ENCODE measurements at places on chromosomes 4 and X.

GRCh38 chrX:10397349-10397748 is 223.0 kb downstream of the MID1 start:
- DNase-seq, result no peak

- DNase-seq, result no peak
Observed at GRCh38 chr4:122715221-122715620, 17.3 kb upstream of the BBS12 start.

DNA sequence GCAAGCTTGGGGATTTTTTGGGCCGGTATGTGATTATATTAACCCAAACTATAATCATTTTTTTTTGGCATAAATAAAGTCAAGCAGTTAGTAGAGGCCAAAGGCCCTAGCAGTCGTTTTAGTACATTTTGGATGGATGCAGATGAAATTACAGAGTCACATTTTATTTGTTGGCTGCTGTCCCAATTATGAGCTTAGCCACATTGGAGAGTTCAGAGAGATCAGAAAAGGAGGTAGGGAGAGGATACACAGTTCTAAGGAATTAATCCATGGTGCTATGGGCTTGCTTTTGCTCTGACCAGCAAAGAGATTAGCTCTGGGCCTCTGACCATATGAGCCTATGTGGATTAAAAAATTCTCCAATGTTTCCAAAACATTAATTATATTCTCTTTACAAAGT is 395.1 kb downstream of the RAPGEF2 start:
- no peak for DNase-seq

DNA sequence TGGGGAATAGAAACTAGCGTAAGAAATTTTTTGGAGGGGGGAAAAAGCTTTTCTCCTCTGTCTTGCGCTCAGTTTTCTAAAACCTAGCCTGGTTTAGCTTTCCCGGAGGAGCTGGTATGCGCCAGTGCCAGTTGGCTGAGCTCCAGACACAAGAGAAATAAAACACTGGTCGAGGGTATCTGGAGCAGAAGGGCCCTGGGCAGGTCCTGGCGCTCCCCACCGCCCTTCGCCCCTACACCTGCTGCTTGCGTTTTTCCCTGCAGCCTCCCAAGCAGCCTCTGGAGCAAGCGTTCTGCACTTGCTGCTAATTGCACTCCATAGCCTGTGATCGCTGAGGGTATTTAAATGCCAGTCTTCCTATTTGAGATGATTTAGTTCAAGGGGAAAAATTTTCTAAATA is 816 bp downstream of the EREG start:
- DNase-seq, result no peak

DNA sequence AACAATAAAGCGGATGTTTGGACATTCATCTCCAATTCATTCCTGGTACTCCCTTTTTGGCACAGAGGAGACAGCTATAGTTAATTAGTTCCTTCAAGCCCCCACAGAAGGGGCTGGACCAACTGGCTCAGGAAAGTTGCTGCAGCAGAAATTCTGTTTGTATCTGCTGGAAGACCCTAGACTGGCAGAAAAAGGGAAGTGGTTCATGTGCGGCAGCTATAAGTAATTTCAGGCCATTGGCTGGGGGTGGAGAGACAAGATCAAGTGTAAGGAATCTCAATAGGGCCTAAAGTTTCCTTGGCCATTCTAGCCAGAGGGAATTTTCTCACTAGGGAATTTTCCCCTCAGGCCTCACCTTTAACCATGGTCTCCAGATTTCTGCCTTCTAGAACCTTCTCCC is 89.9 kb upstream of the DHX15 start:
- no peak for DNase-seq

GRCh38 chr4:110085131-110085530 is 113.3 kb downstream of the ELOVL6 start:
- peak; percentile 22 for DNase-seq

GRCh38 chrX:105697984-105698781 is 124.2 kb upstream of the NRK start:
- DNase-seq, result peak; percentile 51

DNA sequence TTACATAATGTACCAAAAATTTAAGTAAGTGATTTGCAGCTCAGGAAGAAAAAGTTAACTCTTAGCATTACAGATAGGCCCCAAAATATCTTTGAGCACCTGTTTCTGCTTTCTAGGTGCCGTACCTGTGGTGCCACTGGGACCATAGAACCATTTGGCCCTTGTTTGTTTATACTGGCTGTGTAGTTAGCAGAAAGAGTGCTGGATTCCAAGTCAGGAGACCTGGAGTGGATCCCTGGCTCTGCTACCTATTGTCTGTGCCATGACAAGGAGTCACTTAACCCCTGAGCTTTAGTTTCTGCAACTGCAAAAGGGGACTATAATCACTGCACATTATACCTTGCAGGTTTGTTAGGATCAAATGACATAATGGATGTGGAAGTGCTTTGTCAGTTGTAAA is 137.8 kb upstream of the GPR101 start:
- no peak for DNase-seq

- DNase-seq, result no peak
Observed at GRCh38 chr4:8210616-8211015, 11.5 kb downstream of the SH3TC1 start.

GRCh38 chr4:121189326-121190215 is 25.4 kb upstream of the TNIP3 start:
- no peak for DNase-seq

DNA sequence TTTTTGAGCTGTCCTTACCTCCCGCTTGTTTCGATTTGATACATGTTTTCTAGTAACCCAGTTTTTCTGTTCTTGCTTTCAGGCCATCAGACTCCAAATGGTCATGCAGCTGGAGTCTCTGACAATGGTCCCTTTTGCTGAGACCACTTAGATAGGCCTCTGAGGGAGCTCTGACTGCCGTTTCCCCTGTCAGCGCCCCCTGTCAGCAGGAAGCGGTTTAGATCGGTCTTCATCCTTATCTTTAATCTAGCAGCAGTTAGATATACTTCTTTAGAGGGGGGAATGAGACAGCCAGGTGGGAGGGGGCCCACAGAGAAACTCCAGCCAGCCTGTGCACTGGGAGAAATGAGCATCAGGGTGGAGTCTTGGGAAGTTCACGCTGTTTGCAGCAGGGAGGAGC is 457.9 kb downstream of the GPAT3 start:
- DNase-seq, result no peak

DNA sequence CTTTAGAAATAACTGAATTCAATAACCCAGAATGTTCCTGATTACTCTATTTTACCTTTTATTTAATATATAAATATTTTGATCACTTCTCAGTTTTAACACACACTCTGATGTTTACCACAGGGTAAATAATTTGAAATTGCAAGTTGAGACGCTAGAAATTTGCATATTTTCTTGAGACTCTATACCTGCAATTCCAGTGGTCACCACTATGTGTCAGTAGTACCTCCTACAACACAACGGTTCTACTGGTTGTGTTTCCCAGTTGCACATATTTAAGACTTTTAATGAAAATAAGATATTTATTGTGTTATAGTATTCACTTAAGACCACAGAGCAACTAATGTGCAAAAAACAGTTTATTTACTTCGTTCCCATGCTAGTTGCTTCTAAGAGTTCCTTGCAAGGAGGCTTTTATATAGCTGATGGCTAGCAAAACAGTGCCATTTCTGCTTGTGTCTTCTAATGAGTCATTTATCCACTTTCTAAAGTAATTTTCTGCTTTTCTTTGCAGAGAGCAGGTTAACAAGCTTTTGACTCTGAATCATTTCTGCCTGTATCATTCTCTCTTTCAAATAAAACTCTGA is 98.9 kb upstream of the PDLIM3 start:
- DNase-seq, result peak; percentile 17

- no peak for DNase-seq
Observed at GRCh38 chrX:38841750-38842149, 40.5 kb downstream of the MID1IP1 start.

DNA sequence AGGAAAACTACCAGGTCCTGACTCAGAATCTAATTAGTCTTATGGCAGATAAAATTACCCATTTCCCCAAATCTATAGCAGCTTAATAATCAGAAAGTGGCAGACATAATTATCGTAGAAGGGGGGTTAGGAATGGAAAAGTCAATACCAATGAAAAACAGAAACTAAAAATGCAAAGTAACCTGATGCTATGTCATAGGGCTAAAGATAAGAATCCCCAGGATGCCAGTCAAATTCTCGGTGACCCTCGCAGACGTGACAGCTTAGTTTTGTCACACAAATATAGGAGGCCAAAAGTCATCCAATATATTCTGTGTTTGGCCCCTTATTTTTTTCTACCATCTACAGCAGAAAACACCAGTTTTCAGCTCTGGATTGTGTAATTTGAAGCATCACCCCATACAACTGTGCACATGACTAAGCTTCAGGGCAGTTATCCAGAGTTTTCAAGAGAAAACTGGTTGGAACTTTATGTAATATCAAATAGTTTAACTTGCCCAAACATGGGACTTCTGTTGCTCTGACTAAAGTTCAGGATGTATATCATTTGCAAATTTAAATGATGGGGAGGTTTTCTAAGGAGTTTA is 30.9 kb downstream of the RASSF6 start:
- DNase-seq, result peak; percentile 76

- no peak for DNase-seq
Observed at GRCh38 chr4:75567725-75568124, 11.9 kb downstream of the ODAPH start.

DNA sequence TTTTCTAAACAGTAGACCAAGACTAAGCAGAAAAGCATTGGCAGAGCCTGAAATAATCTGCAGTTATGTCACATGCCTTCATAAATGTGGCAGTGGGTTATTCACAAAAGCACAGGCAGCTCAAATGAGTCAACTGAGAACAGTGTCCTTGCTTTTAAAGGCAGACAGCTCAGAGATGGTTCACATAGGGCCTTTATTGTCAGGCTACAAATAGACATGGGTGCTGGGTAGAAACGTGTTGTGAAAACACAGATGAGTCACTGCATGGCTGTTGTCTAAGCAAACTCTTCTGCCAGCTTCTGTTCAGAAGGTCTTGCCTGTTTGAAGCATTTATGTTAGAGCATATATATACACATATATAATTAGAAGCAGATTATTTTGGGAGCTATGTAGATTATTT is 118.0 kb downstream of the SLC4A4 start:
- peak; percentile 92 for DNase-seq

- no peak for DNase-seq
Observed at GRCh38 chr4:72451349-72451748, 117.7 kb downstream of the ADAMTS3 start.

GRCh38 chr4:20603671-20604313 is 96.5 kb upstream of the PACRGL start:
- DNase-seq, result peak; percentile 56

DNA sequence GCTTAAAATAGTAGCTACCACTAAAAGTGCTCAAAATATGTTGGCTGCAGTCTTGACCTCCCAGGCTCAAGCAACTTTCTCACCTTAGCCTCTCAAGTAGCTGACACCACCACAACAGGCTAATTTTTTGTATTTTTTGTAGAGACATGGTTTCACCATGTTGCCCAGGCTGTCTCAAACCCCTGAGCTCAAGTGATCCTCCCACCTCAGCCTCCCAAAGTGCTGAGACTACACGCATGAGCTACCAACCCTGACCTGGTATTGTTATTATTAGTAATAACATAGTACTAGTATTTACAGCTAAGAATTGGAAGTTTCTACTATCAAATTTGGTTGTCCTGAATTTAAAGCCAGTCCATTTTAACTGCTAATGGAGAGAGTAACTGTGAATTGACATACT is 18.0 kb downstream of the STAP1 start:
- DNase-seq, result no peak

DNA sequence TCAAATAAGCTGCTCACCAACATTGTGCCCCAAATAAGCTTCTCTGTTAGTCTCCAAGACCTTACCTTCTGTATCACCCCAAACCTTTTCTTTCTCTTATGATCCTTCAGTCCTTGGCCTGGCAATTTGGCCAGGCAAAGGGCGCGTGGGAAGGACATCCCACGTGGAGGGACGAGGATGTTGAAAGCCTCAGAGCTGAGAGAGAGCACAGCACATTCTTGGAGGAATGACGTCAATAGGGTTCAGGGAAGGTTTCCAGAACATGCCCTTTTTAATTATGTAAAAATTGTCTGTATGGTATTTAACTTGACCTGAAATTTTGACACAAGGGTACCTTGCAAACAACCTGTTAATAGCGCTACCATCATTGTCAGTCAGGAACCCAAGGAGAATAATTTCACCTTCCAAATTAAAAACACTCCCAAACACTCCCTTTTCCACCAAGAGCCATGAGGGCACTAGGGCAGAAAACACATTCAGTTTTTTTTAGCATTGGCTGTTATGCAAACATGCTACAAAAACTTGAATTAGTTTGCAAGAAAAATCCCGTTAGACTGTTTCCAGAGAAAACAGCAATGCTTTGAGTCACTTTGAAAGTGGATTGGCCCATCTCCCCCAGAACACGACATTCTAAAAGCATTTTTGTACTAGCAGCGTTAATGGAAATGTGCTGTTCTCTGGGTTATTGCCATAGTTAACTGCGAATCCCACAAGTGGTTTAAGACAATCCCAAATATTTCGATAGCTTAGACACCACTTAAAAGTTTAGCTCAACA is 183.2 kb upstream of the PUDP start:
- DNase-seq, result peak; percentile 79

- peak; percentile 25 for DNase-seq
Observed at GRCh38 chr4:159278399-159278798, 175.5 kb downstream of the RAPGEF2 start.

DNA sequence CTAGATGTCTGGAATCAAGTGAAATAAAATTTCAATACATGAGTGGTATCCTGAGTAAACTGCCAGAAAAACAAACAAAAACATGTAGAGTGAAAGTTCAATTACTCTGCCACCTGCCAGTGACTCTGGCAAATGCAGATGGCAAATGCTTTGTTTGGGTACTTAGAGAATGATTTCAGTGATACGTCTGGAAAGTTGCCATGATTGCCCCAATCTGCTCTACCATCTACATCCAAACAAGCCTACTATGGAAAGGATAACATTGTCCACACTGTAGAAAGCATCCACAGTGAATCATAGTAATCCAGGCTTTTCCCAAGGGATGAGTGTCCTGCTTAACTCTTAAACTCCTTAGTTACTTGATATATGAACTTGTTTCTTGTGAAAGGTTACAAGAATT is 3.4 kb downstream of the SPATA4 start:
- peak; percentile 89 for DNase-seq

DNA sequence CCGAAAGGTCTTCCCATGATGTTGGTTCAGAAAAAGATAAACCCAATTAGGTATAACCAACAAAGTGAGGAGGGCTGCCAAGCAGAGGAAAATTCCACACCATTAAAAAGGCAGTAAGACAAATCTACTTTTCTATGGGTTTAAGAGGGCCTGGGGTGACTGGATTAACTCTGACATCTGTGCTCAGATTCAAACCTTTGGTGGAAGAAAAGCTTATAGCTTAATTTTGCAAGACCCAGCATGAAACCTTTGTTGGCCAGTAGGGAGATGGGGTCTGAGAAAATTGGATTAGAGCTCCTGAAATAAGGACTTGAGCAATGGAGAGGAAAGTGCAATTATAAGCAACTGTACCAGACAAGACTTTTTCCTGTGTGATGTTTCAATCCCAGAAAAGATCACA is 104.2 kb downstream of the KDR start:
- DNase-seq, result no peak

GRCh38 chr4:76905521-76905920 is 7.6 kb upstream of the SOWAHB start:
- peak; percentile 55 for DNase-seq
